ENCODE measurements at places on chromosomes 11 and 22. TPM values are rescaled to one million over a fixed set of nuclear protein-coding genes. Genes with fewer than 3 reads are reported as not detected.

Gene PTPRCAP
- 2.8 TPM for total RNA-seq

Gene PACSIN3
- total RNA-seq, result 75.0 TPM

Gene NXPE2
- total RNA-seq, result 1.4 TPM

Gene TRAF6
- total RNA-seq, result 15.5 TPM

Gene OR51E2
- 2.5 TPM for total RNA-seq

Gene GSTT2B
- 0.71 TPM for total RNA-seq

Gene FGF3
- total RNA-seq, result not detected

Gene KDM4E
- not detected for total RNA-seq

Gene UBQLNL
- total RNA-seq, result 0.36 TPM

Gene PDE3B
- 78.3 TPM for total RNA-seq

Gene RRAS2
- total RNA-seq, result 31.1 TPM

Gene PITPNB
- total RNA-seq, result 96.1 TPM

Gene CHRM1
- 0.16 TPM for total RNA-seq

Gene PRR5
- 7.9 TPM for total RNA-seq

Gene SCGB1D2
- not detected for total RNA-seq

Gene GRK3
- 9.0 TPM for total RNA-seq

Gene AIFM3
- total RNA-seq, result 0.66 TPM

Gene SCN3B
- 3.0 TPM for total RNA-seq

Gene C11orf91
- total RNA-seq, result not detected

Gene TIMM10B
- total RNA-seq, result 24.9 TPM

Gene MMP13
- total RNA-seq, result not detected

Gene VWCE
- total RNA-seq, result 0.54 TPM

Gene TRIM29
- 1.2 TPM for total RNA-seq

Gene MIOX
- total RNA-seq, result not detected

Gene TSSK2
- total RNA-seq, result not detected

Gene CBLIF
- total RNA-seq, result not detected

Gene TMPRSS4
- not detected for total RNA-seq

Gene TSPAN32
- 0.81 TPM for total RNA-seq

Gene EMID1
- total RNA-seq, result 2.1 TPM

Gene MS4A15
- total RNA-seq, result not detected

Gene TMEM191B
- total RNA-seq, result not detected

Gene APOBEC3C
- 11.0 TPM for total RNA-seq

Gene RIMBP3B
- not detected for total RNA-seq

Gene SLC17A6
- not detected for total RNA-seq

Gene OR6T1
- not detected for total RNA-seq

Gene CRYBB2
- not detected for total RNA-seq

Gene TMEM134
- 109 TPM for total RNA-seq

Gene RHOD
- 24.2 TPM for total RNA-seq

Gene USH1C
- total RNA-seq, result 1.2 TPM

Gene TRIM51
- total RNA-seq, result not detected

Gene ANO5
- total RNA-seq, result 14.7 TPM

Gene TRIM6
- 5.5 TPM for total RNA-seq

Gene MACROD1
- total RNA-seq, result 23.3 TPM

Gene MUC5AC
- not detected for total RNA-seq

Gene MUC5B
- not detected for total RNA-seq

All from sigmoid colon (tissue), 7 donors.